Stimulated activated CD8-positive, alpha-beta memory T cell treated with anti-CD3 and anti-CD28 coated beads, Interleukin-7, amount 100 ng/mL, for 48 hours (primary cell): ENCODE measurements at places on chromosomes 5 and 9.

DNA sequence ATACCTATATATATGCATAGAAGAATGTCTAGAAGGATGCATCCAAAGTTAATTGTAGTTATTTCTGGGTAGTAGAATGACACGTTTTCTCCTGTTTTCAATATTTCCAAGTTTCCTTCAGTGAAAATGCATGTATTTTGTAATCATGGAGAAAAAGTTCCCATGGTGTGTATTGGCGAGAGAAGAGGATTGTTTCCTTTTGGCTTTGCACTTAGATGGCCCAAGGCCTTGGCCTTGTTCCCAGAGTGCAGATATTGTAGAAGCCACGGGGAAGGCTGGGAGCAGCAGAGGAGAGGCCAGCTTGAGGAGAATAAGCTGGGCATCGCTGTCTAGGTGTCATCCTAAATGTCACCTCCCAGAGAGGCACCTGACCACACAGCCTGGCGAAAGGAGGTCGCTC is 44.0 kb downstream of the IRF1 start:
- DNase-seq: no peak

GRCh38 chr5:82314964-82315758 is 37.0 kb upstream of the RPS23 start:
- DNase-seq: no peak

DNA sequence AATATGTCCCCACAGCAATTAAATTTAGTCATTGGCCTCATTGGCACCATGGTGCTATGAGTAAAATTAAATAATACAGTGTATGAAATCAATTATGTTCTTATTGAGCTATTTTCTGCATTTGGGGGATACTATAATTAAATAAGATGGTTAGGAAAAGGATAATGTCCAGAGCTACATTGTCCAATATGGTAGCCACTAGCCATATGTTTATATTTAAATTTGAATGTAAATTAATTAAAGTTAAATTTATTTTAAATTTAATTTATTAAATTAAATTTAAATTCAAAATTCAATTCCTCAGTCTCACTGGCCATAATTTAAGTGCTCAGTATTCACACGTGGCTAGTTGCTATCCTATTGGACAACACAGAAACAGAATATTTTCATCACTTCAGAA is 115.7 kb downstream of the SPATA31D1 start:
- no peak for DNase-seq

DNA sequence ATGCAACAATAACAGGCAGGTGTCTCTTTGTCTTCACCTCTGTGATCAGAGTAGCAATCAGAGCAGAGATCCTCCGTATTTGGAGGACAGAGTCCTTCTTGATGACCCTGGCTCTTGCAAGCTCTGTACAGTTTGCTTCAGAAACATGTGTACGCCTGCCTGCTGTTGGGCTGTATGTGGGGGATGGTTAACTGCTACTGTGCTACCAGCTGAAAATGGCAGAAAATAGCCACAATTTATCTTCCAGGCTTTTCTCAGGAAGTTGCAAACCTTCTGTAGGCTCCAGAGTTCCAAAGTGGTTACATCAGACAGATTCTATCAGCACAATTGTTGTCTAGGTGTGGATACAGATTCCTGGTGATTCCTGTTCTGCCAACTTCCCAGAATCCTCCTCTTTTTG is 35.5 kb downstream of the DDX46 start:
- DNase-seq: no peak

DNA sequence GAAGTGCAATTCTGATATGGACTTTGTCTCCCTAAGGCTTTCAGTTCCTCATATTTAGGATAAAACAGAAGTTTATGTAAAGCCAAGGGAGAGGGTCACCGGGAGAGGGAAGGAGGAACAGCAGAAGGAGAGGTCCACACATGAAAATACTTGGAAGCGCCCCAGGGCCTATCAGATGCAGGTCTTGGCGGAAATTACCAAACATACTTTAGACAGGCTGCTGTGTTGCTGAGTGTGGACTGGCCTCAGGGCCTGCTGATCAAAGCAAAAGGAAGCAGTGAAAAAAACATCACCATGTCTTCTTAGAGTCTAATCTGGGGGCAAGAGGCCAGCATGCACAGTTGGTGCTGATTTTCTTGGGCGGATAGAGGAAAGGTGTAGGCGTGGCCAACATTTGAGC is 14.1 kb upstream of the NTRK2 start:
- no peak for DNase-seq

GRCh38 chr5:159639590-159639989 is 276.7 kb upstream of the ADRA1B start:
- DNase-seq: no peak

DNA sequence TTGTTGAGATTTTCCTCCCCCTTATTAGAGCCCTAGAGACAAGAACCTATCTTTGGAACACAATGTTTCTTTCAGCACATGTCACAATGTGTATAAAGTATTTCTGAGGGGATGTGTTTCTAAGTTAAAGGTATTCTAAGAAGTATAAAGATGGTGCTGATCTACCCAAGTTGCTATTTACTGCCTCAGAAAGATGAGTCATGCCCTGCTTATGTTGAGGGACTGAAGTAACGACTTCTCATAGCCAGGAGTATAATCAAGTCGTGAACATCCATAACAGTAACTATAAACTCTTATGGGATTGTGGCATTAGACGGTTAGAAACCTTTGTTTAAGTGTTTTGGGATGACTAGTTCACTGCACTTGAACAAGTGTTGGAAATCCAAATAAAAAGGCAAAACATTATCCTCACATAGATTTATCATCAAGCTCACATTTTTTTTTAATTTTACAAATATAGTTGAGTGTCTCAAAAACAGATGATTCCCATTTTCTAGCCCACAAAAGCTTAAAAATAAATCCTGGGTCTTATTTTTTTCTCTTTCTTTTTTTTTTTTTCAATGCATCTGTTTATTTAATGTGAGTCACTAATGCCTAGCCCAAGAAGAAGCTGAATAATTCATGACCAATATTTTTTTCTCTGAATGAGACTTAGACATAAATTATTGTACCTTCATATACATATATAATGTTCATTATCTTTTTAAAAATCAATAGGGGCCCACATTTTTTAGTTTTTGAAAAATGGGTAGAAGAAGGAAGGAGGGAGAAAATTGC is 12.2 kb upstream of the TMEM252 start:
- DNase-seq: no peak

GRCh38 chr5:40733434-40733833 is 22.3 kb downstream of the TTC33 start:
- no peak for DNase-seq

GRCh38 chr9:132531710-132532570 is 50.5 kb upstream of the BARHL1 start:
- no peak for DNase-seq

GRCh38 chr9:90909225-90909624 is 107.6 kb downstream of the SYK start:
- DNase-seq: no peak

DNA sequence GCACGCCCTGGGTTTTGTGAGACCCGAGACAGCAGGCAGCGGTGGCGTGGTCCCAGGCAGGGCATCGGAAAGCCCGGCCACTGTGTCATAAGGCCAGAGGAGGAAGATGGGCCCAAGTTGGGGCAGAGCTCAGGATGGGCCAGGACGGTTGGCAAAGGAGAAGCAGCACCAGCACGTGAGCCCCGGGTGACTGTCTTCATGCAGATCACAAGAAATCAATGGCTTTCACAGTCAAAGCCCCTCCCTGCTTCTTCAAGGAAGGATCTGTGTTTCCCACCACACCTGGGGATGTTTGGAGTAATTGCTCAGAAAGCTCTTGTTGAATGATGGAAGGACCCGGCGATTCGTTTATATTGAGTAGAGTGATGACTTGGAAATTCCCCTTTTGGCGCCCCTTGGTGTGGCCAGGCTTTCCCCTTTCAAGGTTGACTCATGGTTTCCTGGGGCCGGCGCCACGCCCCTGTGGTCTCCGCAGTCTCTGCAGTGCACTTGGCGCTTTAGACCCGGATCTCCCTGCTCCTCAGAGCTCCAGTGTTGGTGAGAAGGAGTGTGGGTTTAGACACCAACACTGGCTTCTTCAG is 52.1 kb downstream of the IL31RA start:
- DNase-seq: peak; percentile 67

DNA sequence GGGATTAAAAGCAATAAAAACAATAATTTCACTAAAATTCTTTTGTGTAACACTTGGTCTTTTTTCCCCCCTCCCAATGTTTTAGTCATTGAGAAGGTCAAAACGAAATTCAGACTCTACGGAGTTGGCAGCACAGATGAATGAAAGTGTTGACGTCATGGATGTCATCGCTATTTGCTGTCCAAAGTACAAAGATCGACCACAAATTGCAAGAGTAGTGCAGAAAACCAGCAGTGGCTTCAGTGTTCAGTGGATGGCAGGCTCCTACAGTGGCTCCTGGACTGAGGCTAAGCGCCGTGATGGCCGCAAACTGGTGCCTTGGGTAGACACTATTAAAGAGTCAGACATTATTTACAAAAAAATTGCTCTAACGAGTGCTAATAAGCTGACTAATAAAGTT is 184.7 kb downstream of the CPLANE1 start:
- no peak for DNase-seq

GRCh38 chr9:133884907-133885744 is 107.0 kb downstream of the VAV2 start:
- DNase-seq: no peak

- no peak for DNase-seq
These were observed 109.3 kb upstream of the TMEM161B start for GRCh38 chr5:88377705-88378656.

GRCh38 chr5:119078071-119078846 is 7.4 kb downstream of the DMXL1 start:
- no peak for DNase-seq

GRCh38 chr5:60522292-60522905 is 177.6 kb downstream of the DEPDC1B start:
- no peak for DNase-seq

DNA sequence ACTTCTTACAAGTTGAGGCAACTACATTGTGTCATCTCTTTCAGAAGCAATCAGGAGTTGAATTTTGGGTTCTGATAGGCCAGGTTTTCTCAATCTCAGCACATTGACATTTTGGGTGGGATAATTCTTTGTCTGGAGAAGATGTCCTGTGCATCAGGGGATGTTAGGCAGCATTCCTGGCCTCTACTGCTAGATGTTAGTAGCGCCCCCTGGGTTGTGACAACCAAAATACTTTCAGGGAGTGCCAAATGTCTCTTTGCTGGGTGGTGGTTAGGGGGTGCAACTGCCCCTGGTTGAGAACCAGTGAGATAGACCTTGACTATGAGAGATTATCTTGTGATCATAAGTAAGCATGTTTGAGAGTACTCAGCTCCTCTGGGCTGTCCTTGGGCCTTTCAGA is 164.3 kb upstream of the KLF9 start:
- no peak for DNase-seq

- no peak for DNase-seq
These were observed 177.3 kb upstream of the SPEF2 start for GRCh38 chr5:35440409-35440808.

DNA sequence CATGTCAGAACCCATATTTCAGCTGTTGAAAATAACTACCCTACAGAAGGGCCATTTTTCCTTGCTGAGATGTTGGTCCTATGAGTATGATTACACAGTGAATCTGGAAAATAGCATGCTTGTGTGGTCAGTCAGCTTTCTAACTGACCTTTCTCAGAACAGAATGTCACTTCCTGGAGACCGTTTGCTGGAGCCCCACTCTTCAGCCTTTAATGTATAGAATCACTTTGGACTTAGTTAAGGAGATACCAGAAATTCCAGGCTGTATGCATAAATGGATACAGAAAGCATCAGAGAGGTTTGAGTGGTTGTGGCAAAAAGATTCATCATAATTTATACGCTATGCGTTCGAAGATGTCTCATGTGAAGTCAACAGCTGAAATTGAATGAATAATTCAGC is 488.1 kb downstream of the EBF1 start:
- no peak for DNase-seq

DNA sequence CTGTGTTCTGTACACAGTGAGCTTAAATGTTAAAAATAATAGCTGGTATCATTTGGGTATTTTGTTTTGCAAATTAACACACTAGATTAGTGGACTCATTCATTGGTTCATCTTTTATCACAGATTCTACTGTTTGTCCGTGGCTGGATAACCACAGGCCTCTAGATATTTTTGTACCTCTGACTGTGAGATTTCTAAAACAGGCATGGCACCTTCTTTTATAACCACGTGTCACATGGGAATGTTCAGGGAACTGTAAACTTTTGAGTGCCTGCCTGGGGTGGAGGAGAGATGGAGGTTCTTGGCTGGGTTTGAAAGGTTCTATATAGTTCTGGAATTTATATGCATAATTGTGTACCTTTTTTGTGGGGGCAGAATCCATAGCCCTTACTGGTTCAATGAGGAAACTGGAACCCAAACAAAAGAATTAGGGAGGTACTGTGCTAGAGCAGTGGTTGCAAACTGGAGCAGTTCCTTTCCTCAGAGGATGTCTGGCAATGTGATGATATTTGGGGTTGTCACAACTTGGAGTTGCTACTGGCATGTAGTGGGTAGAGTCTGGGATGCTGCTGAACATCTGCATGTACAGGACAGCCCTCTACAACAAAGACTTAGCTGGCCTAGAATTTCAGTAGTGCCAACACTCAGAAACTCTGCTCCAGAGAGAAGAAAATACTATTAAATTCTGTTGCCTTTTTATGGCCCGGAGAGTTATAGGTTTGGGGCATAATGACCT is 16.9 kb downstream of the TLE4 start:
- no peak for DNase-seq

DNA sequence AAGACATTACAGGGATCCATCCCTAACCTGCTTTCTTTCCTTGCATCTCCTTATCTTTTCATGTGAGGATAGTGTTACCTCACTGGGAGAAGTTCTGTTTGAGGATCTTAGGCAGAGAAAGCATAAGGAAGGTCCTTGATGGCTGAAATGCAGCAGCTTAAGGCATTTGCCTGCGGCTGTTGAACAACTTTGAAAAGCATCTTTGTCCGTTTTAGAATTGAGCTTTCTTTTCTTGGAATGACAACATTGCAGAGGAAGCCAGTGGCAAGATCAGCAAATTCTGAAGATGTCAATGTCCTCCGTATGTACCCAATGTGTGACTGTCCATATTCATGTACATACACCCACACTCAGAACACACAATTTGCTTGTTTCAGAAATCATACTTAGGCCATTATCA is 436.2 kb downstream of the GABRG2 start:
- DNase-seq: no peak

DNA sequence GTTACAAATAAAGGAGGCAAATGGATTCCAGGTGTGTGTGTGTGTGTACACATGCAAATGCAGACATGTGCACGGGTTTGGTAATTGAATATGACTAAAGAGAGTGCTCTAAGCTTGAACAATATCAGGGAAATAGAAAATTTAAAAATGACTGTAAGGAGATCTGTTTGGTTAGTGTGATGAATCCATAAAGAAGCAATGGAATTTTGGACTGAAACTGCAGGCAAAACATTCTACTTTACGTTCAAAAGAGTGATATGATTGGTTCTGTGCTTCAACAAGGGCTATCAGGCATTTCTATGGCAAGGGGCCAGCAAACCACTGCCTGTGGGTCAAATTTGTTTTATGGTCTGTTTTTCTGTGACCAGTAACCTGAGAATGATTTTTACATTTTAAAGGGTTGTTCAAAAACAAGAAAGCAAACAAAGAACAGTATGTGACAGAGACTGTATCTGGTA is 332.8 kb upstream of the KLF9 start:
- no peak for DNase-seq
